ENCODE measurements at places on chromosomes 4 and X.

- DNase-seq: no peak
Observed at GRCh38 chr4:29046186-29046585, 1674.0 kb upstream of the PCDH7 start.

- no peak for DNase-seq
Observed at GRCh38 chr4:166459621-166460020, 586.6 kb downstream of the TLL1 start.

DNA sequence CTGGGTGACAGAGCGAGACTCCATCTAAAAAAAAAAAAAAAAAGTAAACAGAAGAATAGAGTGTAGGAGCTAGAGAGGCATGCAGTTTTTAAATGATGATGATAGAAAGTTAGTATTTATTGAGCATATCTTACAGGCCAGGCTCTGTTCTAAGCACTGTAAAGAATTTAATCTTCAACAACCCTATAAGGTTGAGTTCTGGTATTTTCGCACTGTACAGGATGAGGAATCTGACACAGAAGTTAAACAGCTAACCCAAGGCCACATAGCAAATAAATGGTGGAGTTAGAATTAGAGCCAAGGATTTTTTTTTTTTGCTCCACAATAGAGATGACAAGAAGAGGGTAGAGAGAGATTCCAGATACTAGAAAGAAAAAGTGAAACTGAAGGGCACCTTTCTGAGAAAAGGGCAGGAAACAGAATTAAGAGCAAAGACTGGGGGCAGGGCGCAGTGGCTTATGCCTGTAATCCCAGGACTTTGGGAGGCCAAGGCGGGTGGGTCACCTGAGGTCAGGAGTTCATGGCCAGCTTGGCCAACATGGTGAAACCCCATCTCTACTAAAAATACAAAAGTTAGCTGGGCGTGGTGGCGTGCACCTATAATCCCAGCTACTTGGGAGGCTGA lies 56.1 kb downstream of the KLHL5 start:
- no peak for DNase-seq

DNA sequence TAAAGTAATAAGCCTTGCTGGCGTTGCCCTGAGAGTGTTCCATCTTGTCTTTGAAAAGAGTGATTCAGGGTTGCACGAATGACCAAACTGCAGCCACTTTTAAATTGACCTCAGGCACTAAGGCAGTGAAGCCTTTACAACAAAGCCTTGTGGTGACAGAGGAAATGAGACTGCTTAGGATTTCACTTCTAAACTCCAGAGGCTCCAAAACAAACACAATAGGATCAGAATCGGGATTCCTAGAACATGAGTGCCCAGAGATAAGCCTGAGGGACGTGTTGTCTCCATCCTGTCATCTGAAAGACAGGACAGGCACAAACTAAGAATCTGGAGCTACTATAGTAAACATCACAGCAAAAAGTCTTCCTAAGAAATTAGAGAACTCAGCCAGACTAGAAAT lies 405.2 kb downstream of the PPARGC1A start:
- no peak for DNase-seq

Data from stimulated activated CD4-positive, alpha-beta T cell treated with anti-CD3 and anti-CD28 coated beads, Interleukin-1b, Interleukin-23, amount 100 ng/mL, for 1 hour (primary cell).